ENCODE measurements at places on chromosomes 2 and 18.

GRCh38 chr2:10845640-10846039 is 33.1 kb upstream of the PDIA6 start:
- DNase-seq, result no peak

DNA sequence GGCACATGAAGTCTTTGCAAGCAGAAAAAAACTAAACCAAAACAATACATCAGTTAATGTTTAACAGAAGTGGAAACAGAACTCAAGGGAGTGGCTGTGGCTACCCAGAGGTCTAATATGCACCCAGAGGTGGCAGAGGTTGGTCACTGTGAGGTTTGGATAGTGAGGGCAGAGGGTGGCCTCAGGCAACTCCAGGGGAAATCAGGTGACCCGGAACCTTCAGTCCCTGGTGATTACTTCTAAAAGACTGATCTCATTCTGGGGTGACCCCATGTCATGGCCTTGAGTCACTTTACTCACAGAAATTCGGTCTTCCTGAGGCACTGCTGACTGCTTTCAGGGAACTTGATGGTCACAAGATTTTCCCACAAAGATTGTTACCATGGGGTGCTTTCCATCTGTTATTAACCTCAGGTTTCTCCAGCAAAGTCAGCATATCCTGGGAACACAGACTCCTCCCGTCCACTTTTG is 99.4 kb downstream of the TMEM17 start:
- DNase-seq, result no peak

- no peak for DNase-seq
These were observed 18.4 kb downstream of the NCOA1 start for GRCh38 chr2:24509425-24509824.

GRCh38 chr2:129135017-129135416 is 816.3 kb upstream of the HS6ST1 start:
- no peak for DNase-seq

- no peak for DNase-seq
These were observed 93.7 kb downstream of the SESTD1 start for GRCh38 chr2:179170901-179171300.

DNA sequence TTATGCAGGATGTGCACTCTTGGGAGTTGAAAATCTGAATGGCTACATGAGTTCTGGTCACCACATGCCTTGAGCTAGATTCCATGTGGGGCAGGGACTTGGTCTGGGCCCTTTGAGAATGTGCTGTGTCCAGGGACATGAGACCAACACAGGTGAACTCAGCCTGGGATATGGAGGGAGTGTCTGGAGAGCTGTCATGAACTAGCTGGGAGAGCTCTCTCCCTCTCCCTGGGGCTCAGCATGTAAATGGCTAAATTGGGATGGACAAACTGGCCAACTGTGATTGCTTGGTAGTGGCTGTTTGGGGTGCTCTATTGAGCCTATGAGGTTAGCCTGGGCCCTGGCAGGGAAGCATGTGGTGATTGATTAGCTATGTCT is 105.1 kb upstream of the HS6ST1 start:
- DNase-seq, result no peak

- peak; percentile 25 for DNase-seq
These were observed 113.5 kb downstream of the EFEMP1 start for GRCh38 chr2:55809875-55810621.

DNA sequence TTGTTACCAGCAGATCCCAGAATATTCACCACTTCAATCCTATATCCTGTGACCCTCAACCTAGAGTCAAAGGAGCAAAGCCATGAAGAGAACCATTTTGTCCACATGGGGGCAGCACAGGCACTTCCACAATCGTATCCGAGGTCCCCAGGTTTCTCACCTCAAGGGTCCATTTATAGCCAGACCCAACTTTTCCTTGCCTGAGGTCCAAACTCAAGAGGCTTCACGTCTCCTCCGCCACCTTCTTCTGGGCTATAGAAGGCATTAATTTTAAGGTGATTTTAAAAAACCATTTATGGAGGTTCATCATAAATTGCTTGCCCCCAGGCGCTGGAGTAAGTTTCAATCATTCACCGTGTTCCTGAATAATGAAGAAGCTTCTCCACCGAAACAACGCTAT is 111.6 kb upstream of the NABP1 start:
- DNase-seq, result no peak

- no peak for DNase-seq
These were observed 16.7 kb upstream of the BZW1 start for GRCh38 chr2:200795028-200795440.

GRCh38 chr2:22450831-22451230 is 934.1 kb upstream of the KLHL29 start:
- no peak for DNase-seq

DNA sequence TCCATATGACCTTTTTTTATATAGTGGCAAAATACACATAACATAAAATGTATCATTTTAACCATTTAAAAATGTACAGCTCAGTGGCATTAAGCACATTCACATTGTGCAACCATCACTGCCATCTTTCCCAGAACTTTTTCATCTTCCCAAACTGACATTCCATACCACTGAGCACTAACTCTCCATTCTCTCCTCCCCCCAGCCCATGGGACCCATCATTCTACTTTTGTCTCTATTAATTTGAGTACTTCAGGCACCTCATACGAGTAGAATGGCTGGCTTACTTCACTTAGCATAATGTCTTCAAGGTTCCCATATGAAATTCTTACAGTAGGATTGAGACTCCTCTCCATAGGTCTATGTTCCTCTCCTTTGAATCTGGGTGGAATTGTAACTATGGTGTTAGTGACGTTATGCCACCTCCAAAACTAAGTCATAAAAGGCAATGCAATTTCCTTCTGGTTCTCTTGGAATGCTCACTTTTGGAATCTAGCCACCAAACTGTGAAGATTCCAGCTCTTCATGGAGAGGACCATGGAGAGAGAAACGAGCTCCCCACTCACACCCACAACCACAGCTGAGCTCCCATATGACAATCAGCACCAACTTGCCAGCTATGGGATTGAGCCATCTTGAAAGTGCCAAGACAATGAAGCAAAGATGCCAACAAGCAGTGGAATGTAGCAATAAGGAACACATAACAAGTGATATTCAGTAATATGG is 9.8 kb upstream of the DNAJC27 start:
- DNase-seq, result no peak

GRCh38 chr2:239035361-239035814 is 187.5 kb downstream of the TWIST2 start:
- no peak for DNase-seq

DNA sequence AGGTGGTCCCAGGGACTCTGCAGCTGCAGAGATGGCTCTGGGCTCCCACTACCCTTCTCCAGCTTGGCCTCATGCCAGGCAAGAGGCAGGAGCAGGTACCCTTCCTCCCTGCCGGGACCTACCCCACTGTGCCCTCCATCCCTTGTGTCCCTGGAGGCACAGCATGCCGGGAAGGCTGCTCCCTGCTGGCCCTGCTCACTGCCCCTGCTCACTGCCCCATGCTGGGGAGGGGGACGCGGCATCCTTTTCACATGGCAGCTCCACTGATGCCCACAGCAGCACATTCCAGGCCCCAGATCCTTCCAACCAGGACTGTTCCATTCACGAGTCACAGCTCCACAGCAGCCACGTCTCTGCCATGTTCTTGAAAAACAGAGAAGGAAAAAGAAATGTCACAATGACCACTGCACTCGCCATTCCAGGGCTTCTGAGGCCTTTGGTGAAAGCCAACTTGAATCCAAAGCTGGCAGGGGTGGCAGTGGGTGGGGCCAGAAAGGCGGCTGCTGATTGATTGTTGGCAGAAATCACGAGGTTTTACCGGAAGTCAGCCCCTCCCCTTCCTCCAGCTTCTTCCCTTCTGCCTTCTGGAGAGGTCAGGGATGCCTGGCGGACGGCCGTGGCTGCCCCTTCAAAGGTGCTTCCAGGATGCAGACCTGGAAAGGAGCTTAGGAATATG is 268.0 kb downstream of the CYP26B1 start:
- no peak for DNase-seq

- DNase-seq, result no peak
These were observed 136.1 kb downstream of the SH3BP4 start for GRCh38 chr2:235087832-235088495.

- DNase-seq, result no peak
These were observed 795.2 kb upstream of the ID2 start for GRCh38 chr2:7886666-7887065.

Measured in forelimb muscle (tissue), 1 donor.